ENCODE measurements at places on chromosomes 3 and 15.

DNA sequence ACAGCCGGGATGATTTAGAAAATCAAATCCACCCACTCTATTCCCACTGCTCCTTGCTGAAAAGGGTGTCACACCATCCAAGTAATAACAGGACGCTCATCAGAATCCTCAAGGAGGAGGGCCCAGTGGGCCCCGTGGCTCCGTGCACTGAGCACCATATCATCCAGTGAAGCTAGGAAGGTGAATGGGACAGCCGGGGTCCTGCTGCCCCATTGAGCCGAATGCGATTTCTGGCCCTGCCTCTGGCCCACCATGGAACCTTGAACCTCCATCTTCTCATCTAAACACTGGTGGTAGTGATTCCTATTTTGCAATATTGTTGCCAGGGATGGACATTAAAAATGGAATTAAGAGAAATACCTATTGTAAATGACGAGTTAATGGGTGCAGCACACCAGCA, 99.1 kb upstream of the SLC6A11 start:
- DNase-seq, result no peak

DNA sequence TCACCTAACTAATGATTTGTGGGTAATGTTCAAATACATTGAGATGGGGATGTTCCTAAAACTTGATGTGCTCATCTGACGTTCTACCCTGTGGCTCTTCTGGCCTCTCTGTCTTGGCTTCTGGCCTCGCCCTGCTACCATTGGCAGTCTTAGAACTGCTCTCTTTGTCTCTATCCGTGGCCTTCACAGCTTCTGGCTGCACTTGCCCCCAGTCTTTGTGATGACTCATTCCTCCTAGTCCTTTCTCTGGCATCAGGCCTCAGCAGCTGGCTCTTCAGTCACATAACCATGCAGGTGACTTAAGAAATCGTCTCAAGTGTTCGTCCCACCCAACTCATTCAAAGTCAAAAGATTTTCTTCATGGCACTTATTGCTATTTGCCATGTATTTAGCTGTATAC, 188.1 kb downstream of the BBX start:
- no peak for DNase-seq

DNA sequence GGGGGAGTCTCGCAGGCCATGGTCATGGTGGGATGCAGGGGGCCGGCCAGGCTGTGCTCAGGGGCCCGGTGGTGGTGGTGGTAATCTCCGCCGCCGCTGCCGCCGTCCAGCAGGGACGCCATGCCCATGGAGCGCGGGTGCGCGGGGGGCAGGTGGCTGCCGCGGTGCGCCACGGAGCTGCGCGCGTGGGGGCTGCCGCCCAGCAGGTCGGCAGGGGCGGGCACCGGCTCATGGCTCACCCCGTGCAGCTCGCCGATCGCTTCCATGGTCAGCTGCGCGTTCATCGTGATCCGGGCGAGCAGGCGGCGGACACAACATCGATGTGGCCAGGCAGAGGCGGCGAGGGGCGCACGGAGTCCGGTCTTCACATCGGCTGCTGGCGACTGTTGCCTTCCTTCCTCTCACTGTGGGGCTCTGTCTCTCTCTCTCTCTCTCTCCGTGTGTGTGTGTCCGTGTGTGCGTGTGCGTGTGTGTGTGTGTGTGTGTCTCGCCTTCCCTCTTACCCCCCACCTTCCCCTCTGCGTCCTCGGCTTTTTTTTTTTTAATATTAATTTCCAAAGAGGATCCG, 451 bp downstream of the ONECUT1 start:
- DNase-seq, result peak; percentile 36

DNA sequence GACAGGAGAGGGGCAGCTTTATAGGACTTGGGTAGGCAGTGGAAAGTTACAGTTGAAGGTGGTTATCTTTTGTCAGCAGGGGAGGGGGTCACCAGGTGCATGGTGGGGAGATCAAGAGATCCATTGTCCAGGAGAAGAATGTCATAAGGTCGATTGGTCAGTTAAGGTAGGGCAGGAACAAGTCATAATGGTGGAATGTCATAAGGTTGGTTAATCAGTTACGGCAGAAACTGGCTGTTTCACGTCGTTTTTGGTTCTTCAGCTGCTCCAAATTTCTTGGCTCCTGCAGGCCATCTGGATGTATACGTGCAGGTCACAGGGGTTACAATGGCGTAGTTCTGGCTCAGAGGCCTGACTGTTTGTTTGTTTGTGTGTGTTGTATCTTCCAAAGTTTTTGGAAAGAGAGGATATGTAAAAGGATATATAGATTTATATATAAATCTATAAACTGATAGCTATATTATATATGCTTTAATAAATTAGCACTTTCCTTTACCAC, 565.1 kb downstream of the ZNF385D start:
- no peak for DNase-seq

- no peak for DNase-seq
Observed at GRCh38 chr3:46628901-46629369, 16.6 kb downstream of the FAM240A start.

DNA sequence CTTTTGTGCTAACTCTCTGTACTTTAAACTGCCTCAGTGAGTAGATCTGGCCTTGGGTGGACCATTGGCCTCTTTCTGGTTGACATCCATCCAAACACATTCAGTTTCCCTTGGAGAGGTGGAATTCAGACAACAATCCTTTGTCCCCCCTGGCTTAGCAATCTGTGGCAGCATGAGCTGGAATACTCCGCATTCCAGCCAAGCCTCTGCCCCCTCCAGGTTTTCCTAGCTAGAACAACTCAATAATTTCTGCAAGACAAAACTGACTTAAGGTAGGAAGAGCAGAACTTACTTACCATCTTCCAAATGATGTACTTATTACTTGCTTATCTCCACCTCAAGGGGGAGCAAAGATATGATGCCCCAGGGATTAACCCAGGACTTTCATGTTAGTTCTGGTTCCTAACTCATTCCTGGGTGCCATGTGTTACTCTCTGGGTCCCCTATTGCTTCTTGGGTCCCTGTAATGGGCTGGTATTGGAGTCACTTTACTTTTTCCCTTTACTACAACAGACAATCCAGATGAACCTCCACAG, 21.8 kb upstream of the IL16 start:
- DNase-seq, result no peak

GRCh38 chr3:66253790-66254620, 33.2 kb downstream of the SLC25A26 start:
- no peak for DNase-seq

GRCh38 chr15:82978438-82978837, 7.6 kb upstream of the RAMAC start:
- DNase-seq, result no peak

DNA sequence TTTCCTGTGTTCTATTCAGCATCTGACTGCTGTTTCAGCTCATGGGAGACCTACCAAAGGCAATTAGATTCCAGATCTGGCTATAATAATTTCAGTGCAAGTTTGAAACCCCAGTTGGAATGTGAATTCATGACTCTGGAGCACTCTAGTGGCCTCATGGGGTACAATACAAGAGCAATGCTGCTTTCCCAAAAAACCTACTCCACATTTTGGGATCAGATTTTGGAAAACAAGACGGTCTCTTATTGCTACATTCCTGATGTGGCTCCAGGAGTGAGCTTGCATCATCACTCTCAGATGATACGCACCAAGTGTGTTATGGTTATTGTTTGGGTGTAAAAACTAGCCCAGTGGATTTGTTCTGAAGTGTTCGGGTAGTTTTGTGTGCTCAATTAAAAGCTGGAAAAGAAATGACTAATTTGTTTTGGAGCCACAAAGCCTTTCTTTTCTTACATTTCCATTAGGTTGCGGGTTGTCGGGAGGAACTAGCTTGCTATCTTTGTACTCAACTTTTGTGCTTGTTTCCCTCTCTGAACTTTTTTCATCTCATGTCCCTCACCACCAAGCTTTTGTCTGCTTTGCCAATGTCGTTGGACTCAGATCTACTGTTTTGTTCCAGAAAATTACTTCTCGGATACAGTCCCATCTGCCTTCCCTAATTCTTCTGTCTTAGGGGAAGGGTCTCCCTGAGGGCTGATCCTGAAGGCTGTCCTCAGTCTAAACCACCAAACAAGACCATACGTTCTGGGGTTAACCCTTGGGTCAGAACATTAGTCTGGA, 272.1 kb downstream of the BBX start:
- DNase-seq, result peak; percentile 18

DNA sequence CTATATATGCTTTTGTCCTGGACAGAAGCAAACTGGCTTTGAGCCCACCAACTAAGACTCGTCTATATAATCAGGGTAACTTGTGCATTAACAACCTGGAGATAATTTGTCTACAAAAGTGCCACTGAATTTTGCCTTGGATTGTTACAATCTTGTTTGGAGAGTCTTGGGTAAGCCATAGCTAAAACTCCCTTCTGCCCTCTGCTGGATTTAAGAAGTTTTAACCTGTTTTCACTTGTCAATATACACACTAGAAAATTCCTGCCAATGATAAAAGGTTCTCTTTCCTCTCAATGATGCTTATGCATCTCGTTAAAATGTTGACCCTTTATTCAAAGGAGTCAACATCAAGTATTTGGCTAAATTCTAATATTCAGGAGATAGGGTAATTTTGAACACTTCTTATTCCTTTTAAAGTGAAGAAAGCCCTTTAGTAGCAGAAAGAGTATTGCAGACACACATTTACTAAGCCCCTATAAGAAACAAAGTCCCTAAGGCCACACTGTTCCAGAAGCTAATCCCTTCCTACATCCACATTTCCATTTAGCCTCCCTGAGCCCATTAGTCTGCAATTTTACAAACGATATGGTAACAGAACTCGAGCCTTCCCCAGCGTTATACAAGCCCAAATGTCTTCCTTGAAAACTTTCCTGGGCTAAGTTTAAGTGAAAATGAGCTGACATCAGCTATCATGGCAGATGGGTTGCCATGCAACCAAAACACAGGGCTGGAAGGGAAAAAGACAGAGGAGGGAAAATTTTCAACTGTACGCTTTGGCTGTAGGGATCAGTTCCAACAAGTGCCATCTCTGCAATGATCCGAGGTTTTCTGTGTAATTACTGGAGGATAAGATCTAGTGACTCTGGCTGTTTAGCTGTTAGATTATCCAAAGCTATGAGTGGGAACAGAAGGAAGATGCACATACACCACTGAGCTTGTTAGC, 75.9 kb upstream of the FGF12 start:
- DNase-seq, result peak; percentile 80

- DNase-seq, result no peak
Observed at GRCh38 chr15:81337241-81337640, 13.3 kb upstream of the STARD5 start.

- no peak for DNase-seq
Observed at GRCh38 chr3:100611221-100611620, 1.8 kb downstream of the ADGRG7 start.

- no peak for DNase-seq
Observed at GRCh38 chr3:183924956-183925355, 40.3 kb upstream of the PARL start.

- DNase-seq, result peak; percentile 71
Observed at GRCh38 chr15:91849749-91850161, 3.8 kb upstream of the SLCO3A1 start.

DNA sequence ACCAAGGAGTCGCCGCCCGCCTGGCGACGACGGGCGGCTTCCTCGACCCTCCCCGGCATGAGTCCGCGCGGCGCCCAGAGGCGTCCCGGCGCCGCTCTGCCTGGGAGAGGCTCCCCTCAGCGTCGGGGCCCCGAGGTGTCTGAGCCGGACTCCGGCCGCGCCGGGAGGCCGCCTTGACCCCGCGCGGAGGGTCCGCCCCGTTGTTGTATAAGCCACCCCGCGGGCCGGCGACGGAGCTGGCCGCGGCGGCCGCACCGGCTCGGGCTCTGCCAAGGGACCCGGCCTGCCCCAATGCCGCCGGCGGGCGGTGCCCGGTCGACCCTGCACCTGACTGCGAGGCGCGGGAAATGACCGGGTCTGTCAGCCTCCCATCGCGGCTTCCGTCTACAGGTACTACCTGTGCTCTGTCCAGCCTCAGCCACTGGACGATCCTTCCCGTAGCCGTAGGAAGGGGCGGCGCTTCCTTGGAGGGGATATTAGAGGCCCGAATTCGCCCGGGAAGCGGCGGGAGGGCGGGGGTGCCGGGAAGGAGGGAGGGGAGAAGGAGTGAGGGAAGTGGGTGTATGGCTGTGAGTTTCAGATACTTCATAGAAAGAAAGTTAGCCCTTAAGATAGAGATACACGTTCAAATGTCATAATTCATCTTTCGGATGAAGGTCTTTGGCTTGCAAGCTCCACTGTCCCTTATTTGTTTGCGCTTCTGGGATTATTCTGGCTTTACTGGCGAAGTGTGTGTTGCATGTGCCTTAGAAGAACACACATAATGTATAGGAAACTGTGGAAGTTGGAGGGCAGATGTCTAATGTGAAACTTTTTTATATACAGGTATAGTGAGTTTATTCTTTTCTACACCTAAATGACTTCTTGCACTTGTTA, 620 bp downstream of the ABHD5 start:
- peak; percentile 88 for DNase-seq

DNA sequence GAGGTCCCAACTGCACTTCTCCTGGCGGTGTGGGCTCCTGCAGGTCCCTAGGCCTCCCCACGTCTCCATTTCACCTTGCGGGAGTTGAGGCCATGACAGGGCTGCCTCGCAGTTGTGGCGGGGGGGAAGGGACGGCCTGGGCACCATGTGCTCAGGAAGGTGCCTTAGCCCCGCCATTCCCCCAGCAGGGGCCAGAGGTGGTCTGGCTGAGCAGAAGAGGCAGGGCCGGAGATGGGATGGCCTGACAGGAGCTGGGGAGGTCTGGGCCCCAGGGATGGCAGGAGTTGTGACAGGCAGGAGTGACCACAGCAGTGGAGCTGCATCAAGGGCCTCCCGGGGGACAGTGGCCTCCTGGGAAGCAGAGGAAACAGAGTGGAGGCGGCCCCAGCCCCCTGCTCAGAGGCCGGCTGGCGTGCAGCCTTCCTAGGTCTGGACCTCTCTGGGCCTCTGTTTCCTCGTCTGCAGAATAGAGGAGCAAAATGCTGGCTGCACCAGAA, 18.7 kb upstream of the KLF15 start:
- DNase-seq, result no peak

- DNase-seq, result no peak
Observed at GRCh38 chr3:143135150-143135549, 15.6 kb downstream of the CHST2 start.

GRCh38 chr15:87609894-87610293, 646.6 kb downstream of the NTRK3 start:
- no peak for DNase-seq

DNA sequence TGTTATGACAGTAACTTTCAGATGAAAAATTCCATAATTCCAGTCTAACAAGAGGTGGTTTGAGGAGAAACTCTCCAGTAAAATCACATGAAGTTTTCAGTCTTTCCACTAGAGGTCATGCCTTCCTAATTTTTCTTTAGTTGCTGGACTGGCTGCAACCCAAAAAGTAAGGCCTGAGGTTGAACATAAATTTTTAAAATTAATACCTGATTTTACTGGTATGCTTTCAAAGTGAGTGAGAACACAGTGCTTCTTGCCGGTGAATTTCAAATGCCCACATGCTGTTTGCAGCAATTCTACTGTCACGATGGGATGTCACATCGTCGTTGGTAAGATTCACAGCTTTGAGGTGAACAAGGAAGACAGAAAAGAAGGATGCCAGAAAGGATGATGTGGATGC, 89.0 kb upstream of the FGF12 start:
- DNase-seq, result peak; percentile 84

DNA sequence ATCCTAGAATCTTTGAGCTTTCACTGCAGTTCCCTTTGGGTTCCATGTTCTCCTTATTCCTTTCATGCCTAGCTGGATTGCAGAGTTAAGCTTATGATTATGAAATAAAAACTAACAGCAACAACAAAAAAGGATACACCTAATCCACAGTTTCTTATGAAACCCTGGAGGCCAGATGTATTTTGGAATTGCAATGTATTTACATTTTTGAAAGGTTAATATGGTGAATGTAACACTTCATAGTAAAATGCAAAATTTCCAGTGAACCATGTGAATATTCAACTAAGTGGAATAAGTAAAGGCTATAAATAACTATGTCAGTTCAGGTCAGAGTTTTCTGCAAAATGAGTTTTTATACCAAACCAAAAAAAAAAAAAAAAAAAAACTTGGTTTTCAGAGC, 65.8 kb upstream of the FLNB start:
- no peak for DNase-seq
